HEK293T (cell line): ENCODE measurements at places on chromosomes 5 and 9.

DNA sequence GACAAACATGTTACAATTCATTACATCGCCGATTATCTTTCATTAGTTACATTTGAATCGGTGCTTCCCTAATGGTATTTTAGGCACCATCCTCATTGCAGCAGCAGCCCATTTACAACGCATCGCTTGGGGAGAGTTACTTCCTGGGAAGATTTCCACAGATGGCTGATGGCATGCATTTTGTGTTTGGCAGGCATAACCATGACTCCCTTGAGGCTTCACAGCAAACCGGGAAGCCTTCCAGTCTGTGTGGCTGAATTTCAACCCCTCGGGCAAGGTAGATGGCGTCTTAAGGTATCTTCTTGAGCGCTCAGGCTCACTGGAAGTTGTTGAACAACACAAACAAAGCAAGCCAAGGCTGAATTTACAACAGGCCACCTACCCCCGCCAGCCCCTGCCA lies 1.6 kb upstream of the DNAH5 start:
- DNase-seq: no peak

DNA sequence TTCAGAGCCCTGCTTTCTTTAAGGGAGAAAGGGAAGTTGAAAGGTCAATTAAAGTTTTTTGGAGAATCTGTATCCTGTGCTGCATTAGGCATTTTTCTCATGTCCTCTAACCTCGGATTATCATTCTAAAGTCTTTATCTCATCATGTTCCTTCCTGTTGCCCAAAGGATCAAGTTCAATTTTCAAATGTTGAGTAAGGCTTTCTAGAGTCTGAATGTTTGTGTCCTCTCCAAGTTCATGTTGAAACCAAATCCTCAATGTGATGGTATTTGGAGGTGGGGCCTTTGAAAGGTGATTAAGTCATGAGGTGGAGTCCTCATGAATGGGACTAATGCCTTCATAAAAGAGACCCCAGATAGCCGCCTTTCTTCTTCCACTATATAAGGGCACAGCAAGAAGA lies 20.2 kb upstream of the TNC start:
- no peak for DNase-seq

- DNase-seq: no peak
These were observed 33.4 kb upstream of the SPATA31E1 start for GRCh38 chr9:87849144-87849758.

- DNase-seq: peak; percentile 21
These were observed 33.0 kb upstream of the HOMER1 start for GRCh38 chr5:79546782-79547428.

GRCh38 chr9:89821081-89821480 lies 216.3 kb downstream of the GADD45G start:
- DNase-seq: no peak

DNA sequence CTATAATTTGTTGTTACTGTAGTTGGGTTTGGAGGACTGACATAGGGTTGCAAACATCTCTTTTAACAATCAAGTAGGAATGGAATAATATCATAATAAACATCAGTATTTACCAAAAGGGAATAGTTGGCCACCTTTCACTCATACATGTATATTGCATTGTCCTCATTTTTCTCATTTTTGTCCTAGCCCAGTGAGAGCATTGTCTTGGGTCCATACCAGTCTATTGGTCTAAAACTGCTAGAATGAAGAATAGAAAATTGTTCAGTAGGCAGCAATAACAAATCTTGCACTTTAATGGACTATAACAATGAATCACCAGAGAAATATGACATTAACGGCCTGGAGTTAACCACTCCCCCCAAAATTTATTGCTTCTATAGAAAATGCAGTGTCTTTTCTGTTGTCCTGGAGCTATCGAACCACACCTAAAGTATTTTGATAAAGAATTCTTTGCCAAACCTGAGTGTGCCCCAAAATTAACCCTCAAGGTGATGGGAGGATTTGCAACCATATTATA lies 80.9 kb upstream of the IL33 start:
- DNase-seq: no peak

DNA sequence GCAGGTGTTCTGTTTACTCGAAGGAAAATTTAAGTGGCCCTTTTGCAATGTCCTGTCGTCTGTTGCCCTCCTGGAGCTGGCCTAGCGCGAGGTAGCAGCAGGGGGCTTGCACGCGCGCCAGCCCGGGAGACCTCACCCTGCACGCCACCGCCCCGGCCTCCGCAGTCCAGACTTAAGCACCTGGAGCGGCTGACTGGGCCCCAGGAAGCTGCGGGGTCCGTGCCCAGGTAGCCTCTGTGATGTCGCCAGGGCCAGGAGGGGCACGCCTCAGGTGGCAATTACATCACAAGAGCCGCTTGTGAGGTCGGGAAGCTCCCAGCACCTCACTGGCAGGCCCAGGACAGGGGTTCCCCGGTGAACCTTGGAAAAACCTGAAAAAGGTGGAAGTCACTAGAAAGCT lies at the start of gene SAXO1:
Gene SAXO1 (minus strand): TSS at position 195 of the 400 bp plus-strand sequence. CDS start 301 bp downstream, outside the sequence.
- no peak for DNase-seq
